Kasumi-1 (cell line): ENCODE measurements at places on chromosomes 7 and 10.

DNA sequence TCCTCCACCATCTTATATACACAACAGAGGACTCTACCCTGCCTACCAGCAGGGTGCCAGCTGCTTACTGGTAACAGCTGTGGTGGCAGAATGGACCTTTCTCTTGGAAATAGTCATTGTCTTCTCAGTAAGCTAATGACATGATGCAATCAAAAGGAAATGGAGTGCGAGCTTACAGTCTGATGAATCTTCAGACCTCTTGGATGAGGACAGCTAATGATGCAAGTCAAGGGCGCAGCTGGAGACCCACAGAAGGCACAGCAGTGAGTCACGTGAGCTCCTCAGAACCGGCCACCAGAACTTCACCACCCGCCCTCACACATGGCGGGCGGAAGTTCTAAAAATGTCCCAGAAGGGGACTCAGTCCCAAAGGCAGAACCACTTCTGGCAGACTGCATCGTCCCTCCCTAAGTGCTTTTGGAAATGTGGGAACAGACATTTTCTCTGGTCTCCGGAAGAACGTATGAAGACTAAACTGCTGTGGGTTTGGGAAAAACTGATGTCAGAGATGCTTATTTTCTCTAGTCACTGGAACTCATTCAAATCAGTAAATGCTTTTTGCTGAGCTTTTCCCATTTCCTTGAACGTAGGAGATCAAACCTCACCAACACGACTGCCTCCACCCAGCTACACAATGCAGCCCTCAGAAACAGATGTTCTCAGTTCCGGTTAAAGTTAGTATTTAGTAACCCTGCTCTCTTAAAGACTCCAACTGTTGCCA, 96.4 kb downstream of the FAS start:
- no peak for DNase-seq

GRCh38 chr7:148950806-148951205, 66.7 kb upstream of the EZH2 start:
- DNase-seq: no peak

DNA sequence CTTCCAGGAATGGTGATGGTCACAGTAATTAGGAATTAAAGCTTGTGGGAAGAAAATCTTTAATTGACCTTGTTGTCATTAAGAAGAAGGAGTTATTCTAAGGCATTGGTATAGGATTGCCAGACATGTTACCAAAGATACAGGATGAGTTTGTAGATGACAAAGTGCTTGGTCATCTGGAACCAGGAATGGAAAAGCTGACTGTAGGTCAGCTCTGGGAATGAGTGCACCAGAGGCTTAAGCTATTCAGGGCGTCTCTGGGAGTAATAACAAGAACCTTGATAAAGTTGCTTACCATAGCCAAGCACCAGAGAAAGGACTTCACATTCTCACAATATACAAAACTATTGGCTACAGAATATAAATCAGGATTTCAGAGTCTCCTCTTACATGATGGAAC, 89.0 kb downstream of the PHTF2 start:
- no peak for DNase-seq

GRCh38 chr7:23941551-23941950, 231.5 kb downstream of the STK31 start:
- DNase-seq: no peak

GRCh38 chr7:14685167-14685566, 217.4 kb downstream of the DGKB start:
- no peak for DNase-seq

DNA sequence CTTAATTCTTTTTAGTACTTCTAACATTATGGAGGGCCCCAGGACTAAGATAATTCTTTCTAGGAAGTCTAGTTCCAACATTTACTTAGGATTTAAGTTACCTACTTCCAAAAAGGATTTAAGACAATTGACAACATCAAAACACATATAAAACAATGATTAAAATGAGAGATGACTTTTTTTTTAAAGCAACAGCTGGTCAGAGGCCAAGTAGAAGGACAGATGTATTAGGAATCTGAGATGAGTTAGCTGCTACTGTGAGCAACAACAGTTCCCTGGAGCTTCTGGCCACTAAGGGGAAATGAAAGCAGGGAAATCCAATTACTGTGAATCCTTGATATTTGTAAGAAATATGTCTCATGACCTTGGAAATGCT, 222.3 kb downstream of the PHTF2 start:
- DNase-seq: no peak

GRCh38 chr10:11691319-11691755, 50.8 kb upstream of the ECHDC3 start:
- DNase-seq: no peak

DNA sequence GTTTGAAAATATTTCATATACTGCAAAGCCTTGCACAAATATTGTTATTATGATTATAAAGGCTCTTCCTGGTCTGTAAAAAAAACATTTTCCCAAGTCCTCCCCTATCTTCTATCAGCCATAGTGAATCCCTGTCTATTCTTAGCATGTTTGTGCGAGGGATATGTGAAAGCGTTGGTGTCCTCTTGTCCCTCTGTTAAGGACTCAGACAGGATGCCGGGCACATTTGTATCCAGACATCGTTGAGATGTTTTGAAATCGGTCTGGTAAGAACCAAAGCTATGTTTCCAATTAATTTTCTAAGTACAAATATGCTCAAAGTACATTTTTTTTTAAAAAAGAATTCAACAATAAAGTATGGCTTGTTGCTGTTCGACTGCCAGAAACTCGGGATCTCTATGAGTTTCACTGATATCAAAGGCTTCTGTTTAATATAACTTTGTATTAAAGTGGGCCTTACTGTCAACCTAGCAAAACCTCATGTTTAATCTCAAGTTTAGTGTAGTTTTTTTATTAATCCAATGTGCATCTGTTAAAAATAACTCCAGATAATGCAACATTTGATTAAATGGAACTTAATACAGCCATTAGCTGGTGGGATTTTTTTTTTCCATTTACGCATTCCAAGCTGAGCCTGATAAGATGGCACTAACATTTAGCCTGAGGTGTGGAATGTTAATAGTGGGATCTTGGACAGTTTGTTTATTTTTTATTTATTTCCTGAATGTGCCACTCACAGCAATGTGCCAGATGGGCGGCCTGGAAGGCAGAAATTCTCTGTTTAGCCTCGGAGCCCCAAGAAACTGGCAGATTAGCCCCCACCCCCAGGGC, 754.3 kb downstream of the LRMDA start:
- no peak for DNase-seq

- DNase-seq: no peak
These were observed 608.5 kb upstream of the GALNT17 start for GRCh38 chr7:70523249-70523988.
